ENCODE measurements at places on chromosomes 5 and 9.

DNA sequence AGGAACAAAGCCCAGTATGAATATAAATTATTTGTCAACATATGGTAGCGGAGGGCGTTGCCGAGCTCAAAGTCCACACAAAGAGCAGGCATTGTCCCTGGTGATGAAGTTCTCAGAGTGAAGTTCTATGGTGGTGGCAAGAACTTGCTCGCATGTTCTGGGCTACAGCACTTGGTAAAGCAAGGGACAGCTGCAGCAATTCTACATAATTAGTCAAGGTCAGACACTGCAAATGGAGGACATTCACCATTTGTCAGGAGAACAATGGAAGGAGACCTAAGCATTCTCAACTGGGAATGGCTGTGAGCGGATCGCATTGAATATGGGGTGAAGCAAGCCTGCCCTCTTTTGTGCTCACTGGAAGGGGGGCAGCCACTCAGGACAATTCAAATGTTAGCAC is 503.8 kb upstream of the ADAMTS16 start:
- DNase-seq = no peak

- DNase-seq = peak; percentile 51
Observed at GRCh38 chr5:163408311-163408923, 29.0 kb upstream of the CCNG1 start.

DNA sequence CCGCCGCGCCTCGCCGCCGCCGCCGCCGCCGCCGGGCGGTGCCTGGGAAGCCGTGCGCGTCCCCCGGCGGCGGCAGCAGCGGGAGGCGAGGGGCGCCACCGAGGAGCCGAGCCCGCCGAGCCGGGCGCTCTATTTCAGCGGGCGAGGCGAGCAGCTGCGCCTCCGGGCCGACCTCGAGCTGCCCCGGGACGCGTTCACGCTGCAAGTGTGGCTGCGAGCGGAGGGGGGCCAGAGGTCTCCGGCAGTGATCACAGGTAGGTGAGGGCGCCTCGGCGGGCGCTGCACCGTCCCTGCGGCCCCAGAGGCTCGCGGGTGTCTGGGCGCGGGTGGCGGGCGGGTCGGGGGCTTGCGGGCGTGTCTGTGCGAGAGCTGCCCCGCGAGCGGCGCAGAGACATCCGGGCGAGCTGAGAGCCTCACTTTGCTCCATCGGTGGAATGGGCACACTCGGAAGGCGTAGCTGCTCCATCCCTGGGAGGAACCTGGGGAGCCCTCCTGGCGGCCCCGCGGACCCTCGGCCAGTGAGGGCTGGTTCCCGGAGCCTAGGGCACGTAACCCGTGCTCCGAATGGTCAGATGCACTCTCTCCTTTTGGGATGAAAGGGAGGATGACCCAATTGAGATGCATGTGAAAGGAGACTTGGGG is 864 bp downstream of the PAPPA start:
- no peak for DNase-seq

DNA sequence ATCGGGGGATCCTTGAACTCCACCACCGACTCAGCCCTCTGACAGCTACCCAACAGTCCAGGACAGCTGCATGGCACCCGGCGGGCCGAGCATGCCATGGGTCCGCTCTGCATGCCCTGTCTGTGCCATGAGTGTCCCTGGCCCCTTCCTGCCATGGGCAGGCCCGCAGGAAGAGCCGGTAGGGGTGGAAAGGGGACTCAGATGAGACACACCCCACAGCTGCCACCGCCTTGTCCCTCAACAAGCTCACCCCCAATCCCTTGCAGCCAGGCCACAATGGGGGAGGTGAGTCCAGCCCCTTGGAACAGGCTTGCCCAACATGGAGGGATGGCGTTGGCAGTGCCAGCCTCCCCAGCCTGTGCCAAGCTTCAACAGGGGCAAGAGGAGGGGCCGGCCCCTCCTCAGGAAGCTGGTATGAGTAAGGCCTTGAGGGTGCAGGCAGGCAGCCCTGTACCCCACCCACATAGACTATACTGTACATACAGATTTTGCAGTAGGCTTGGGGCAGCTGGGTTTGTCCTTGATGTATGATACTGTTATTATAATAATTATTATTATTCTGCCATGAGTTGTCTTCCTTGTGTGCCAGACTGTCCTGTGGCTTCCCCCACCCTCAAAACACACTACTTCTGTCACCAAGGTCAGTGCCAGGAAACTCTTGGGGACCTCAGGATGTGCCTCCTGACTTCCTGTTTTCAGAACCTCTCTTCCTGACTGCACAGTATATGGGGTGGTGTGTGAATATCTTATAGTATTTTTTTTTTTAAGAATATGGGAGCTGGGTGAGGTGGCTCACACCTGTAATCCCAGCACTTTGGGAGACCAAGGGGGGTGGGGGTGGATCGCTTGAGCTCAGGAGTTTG is 12.0 kb upstream of the SLC34A1 start:
- DNase-seq = no peak

- DNase-seq = no peak
Observed at GRCh38 chr5:78533356-78533755, 115.2 kb downstream of the LHFPL2 start.

DNA sequence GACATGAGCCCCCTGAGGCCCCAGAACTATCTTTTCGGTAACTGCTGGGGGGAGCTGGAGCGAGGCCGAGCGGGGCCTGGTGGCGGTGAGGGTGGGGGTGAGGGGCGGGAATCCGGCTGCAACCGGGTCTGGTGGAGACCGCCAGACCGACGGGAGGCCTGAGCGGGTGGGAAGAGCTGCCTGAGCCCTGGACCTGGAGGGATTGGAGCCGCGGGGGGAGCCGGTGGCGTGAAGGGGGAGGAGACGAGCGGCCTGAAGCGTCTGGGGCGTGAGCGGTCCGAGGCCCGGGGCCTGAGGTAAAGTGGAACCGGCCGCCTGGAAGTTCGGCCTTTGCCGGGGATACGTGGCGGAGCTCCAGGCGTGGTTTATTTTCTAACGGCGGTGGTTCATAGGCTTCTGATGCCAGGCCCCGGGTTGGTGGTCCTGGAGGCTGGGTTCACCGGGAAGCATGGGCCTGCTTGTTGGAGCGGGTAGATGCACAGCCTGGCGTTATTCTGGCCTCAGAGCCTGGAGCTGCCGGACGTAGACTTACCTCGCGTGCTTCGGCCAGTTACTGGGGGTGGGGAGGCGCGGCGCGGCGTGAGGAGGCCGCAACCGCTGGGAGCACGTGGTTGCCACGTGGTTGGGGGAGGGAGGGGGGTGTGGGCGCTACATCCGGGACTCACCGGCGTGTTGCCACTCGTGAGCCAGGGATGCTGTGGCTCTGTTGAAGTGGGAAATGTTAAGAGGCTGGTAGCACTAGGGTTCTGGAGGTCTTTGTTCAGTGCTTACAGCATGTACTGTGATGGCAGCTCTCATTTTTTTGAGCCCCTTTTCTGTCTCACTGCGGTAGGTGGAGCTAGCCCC is 544 bp downstream of the NPM1 start:
- peak; percentile 67 for DNase-seq

GRCh38 chr5:33408816-33409215 is 31.9 kb upstream of the TARS1 start:
- DNase-seq = no peak

GRCh38 chr5:154078272-154078671 is 39.5 kb downstream of the MFAP3 start:
- DNase-seq = no peak

GRCh38 chr9:137294091-137294680 is 7.9 kb downstream of the NRARP start:
- DNase-seq = no peak

GRCh38 chr9:92764381-92764987 is at the start of gene BICD2:
Gene BICD2, minus strand, starts transcription at chr9:92764833. Its CDS starts 89 bp downstream, at chr9:92764744.
- DNase-seq = no peak
